Omental fat pad (tissue), 4 donors: ENCODE measurements at places on chromosomes 3 and 15. TPM values are rescaled to one million over a fixed set of nuclear protein-coding genes. Genes with fewer than 3 reads are reported as not detected.

DNA sequence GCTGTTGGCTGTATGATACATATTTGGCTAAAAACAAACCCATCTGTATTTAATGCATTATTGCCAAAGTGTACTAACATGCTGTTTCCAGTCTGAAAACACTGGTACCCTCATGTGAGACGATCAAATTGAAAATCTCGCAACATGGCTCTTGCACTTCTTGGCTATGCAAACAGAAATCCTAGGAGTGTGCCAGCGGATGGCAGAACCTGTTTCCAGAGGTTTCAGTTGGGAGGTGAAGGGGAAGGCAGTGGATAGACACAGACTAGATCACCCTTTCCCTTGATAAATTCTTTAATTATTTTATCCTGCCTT, 350.3 kb downstream of the TUSC7 start:
- DNase-seq, result no peak

Gene C3orf70
- total RNA-seq, result 3.9 TPM

GRCh38 chr3:10964537-10965167, 27.9 kb upstream of the SLC6A1 start:
- no peak for DNase-seq

DNA sequence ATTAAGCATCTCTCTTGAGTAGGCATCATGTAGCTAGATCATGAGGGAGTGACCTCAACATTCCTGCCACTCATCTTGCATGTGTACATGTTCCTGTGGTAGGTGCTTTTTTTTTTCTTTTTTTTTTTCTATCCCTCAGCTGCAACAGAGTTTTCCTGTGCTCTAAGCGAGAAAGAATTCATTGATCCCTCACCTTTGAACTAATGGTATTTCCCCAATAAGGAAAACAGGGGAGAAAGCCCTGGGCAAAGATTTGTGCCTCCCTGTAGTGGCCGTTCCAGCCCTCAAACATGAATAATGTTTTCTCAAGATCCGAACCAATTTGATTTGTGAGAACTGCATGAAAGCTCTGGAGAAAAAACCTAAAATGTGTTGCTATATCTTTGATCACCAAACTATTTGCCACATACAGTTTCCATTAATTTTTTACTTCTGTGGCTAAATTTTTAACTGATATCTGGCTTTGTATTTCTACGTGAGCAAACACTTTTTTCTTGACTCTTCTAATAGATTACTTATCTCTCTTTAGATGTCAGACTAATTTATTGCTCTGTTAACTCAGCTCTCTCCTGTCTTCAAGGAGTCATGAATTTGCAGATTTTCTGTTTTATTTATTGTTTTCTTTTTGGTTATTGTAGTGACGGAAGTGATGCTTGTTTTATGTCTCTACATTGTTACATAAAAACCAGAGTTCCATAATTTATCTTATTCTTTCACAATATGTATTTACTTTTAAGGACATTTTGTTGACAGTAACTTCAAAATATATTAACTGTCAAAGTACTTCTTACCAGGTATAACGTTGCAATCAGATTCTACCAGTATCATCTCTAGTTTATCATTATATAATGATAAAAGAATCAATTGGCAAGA, 1396.5 kb downstream of the OTOL1 start:
- DNase-seq, result no peak

- no peak for DNase-seq
Measured at GRCh38 chr15:25811481-25811906, 51.6 kb downstream of the ATP10A start.

- DNase-seq, result no peak
Measured at GRCh38 chr15:49101536-49101935, 53.9 kb downstream of the COPS2 start.

Gene CCR3
- total RNA-seq, result not detected

- DNase-seq, result no peak
Measured at GRCh38 chr15:62307551-62307950, 142.5 kb upstream of the C2CD4B start.

Gene FANCD2OS
- total RNA-seq, result not detected

DNA sequence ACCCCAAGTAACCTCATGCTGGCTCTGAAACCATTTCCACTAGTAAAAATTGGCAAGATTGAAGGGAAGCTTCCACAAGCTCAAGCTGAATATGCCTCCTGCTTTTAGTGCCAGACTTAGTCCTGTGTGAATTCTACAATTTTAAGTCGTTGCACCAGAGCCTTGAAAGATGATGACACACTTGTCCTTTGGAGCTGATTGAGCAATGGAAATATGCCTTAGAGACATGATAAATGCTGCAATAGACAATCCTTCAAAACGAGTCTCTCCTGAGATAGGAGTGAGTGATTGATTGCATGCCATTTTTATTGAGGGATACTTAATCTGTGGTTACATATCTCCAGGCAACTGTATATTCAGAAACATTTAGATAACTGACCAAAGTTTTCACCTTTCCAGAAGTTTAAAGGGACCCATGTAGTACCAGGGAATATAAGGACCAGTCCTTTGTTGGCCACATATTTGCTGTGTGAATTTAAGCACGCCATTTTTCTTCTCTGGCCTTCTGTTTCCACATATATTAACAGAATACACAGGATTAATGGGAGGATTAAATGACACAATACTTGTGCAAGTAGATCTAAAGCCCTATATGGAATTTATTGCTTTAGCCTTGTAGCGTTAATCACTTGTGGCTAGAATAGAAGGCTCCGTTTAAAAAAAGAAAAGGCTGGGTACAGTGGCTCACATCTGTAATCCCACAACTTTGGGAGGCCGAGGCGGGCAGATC, 65.1 kb downstream of the PPARG start:
- DNase-seq, result no peak

GRCh38 chr3:5929027-5929426, 741.5 kb downstream of the EDEM1 start:
- no peak for DNase-seq

Gene IFT122
- total RNA-seq, result 34.3 TPM

GRCh38 chr15:58388211-58388610, 43.6 kb upstream of the LIPC start:
- no peak for DNase-seq

DNA sequence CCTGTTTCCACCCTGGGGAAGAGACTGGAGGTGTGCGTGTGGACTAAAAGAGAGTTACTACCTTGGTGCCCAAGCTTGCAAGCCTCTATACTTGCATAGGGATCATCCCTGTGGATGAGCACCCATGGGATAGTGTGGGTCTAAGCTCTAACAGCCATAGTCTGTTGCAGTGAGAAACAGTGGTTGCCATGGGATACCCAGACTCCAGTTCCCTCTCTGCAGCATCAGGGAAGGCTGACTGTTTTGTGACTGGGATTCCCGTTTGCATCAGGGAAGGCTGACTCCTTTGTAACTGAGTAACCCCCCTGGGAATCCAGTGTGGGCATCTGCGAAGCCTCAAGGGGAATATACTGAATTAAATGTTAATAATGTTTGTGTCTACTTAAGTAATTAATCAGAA, 196.1 kb downstream of the ZNF621 start:
- DNase-seq, result no peak

Gene CD80
- not detected for total RNA-seq

DNA sequence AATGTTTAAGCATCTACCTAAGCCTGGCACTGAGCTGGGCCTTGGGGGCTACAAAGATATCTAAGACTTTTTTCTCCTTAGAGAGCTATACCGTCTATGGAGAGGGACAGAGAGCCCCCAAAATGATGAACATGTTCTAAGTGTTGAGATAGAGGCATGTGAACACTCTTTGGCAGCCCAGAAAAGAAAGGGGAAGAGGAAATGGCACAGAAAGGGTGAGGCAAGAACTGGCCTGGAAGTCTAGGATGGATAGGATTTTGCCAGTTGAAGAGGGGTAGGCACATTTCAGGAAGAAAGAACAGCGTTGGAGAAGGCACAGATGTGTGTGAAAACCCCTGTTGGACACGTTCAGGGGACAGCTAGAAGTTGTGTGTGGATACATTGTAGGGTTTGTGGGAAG, 276.2 kb upstream of the LRRFIP2 start:
- no peak for DNase-seq

DNA sequence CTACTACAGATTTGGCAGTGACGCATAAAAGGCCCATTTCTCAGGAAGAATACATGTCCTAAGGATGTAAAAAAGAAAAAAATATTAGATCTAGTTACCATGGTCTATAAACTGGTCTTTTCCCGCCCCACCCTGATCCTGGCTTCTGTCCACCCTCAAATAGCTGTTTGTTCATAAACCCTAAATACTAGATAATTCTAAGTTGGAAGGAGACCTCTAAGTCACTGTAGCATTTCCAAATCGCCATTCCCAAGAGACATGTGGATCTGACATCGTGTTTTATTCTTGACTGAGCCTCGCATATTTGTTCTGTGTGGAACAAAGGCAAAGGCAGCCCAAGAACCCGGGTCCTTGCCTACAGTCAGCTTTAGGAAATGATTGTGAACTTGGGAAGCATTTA, 49.0 kb downstream of the LMCD1 start:
- DNase-seq, result no peak

Gene TEX55
- not detected for total RNA-seq

Gene RTP3
- total RNA-seq, result not detected

- no peak for DNase-seq
Measured at GRCh38 chr3:114274929-114275328, 18.9 kb upstream of the TIGIT start.

DNA sequence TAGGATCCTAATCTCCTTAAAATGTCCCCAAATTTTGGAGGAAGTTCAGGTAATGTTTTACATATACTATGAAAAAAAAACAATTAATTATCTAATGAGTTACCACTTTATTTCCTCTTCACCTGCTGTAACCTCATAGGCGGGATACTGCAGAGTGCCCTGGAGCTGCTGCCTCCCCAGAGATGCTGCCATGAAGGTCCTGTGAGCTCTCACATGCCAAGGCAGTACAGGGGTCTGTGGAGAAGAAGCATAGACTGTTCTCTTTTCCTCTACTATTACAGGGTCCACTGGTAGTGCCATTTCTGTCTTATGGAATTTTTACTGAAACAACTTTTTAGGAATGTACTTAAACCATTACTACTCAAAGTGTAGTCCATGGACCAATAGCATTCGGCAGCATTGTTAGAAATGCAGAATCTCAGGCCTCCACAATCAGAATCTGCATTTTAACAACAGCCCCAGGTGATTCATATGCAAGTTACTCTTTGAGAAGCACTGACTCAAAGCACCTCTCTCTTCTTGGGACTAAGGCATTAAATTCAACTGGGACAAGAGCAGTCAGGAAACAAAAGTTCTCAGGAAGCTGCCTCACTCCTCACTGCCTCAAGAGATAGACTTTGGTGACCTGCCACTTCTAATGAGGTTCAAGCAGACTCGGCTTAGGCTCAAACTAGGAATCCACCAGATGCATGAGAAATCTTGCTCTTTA, 30.3 kb upstream of the CPOX start:
- DNase-seq, result no peak

DNA sequence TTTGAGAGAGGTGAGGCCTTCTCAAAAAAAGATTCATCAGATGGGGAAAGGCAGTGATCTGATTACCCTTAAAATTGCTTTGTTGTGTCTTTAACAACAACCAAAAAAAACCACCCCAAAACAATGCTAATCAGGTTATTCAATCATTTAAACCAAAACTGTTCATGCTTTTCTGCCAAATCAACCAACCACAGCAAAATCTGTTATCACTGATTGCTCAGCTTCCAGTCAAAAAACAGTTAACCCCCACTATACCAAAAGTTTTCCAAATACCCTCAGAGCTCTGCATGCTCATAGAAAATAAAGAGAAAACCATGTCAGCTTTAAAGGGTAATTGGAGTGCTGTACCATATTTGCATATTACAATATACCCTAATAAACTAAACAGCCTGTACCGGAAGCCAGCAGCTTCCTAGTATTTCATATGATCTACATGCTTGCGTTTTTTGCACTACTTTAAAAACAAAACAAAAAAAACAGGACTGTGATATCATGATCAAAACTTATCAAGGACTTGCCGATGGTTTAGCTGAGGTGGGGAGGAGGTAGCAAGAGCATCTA, 22.8 kb downstream of the SATB1 start:
- DNase-seq, result no peak

Gene CLCN2
- total RNA-seq, result 2.5 TPM

GRCh38 chr3:89533275-89533674, 425.9 kb downstream of the EPHA3 start:
- no peak for DNase-seq
